ENCODE measurements at places on chromosomes 6 and 20.

DNA sequence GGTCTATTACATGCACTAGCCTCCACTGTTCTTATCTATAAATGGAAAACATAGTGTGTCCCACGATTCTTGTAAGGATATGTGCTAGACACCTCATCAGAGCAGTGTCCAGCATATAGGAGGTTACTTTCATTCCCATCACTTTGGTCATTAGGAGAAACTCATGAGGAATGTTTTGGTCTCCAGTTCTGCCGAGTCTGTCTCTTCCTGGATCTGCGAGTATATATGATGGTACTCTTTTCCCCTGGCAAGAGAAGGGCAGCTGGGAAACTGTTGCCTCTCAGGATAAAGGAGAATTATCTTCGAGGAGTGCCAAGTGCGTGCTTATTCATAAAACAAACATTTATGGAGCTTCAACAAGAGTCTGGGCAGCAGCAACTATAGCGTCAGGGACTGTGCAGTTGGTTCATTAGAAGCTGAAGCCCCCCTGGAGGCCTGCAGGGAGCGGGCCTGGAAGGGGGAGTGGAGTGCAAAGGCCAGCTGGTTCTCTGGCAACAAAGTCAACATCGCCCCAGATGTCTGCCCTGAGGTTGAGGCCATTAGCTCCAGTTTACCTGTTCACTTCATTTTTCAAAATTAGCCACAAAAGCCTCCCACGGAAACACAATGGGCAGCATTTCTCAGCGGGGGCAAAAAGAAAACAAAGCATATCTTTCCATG, 811.9 kb downstream of the MAFB start:
- no peak for DNase-seq

GRCh38 chr20:59471653-59472421, 132.5 kb upstream of the PHACTR3 start:
- DNase-seq = no peak

DNA sequence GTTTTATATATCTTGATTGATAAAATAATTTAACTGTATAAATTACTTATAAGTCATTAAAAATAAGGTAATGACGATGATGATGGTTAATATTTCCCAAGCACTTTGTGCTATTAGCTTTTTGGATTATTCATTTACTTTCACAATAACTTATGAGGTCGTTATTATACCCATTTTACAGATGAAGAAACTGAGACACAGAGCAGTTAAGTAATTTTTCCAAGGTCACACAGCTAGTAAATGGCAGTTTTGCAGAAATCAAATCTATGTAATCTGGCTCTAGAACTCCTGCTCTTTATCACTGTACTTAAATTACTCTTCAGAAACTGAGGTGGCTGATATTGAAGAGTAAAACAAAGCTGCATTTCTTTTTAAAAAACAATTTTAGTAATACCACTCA, 18.2 kb downstream of the NOL7 start:
- DNase-seq = no peak

- DNase-seq = no peak
Observed at GRCh38 chr6:38364127-38364526, 275.6 kb downstream of the BTBD9 start.

GRCh38 chr6:32792901-32793435, 23.8 kb downstream of the HLA-DOB start:
- no peak for DNase-seq

DNA sequence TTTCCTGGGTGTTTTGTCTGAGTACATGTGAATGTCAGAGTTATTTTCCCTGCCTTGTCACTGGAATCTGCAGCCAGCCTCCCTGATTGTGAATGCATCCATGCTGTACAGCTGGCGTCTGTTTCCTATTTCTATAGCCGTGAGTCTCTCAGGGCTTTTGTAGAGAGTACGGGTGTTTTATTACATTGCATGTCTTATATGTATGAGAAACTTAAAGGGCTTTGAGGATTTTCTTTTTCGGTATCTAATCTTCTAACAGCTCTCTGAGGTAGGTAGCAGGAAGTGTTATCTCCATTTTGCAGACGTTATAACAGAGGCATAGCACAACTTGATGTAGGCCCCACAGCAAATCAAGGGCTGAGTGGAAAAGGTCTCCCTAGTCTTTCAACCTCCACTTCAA, 272.9 kb downstream of the PRL start:
- no peak for DNase-seq

GRCh38 chr6:33812669-33813068, 8.9 kb upstream of the MLN start:
- no peak for DNase-seq

DNA sequence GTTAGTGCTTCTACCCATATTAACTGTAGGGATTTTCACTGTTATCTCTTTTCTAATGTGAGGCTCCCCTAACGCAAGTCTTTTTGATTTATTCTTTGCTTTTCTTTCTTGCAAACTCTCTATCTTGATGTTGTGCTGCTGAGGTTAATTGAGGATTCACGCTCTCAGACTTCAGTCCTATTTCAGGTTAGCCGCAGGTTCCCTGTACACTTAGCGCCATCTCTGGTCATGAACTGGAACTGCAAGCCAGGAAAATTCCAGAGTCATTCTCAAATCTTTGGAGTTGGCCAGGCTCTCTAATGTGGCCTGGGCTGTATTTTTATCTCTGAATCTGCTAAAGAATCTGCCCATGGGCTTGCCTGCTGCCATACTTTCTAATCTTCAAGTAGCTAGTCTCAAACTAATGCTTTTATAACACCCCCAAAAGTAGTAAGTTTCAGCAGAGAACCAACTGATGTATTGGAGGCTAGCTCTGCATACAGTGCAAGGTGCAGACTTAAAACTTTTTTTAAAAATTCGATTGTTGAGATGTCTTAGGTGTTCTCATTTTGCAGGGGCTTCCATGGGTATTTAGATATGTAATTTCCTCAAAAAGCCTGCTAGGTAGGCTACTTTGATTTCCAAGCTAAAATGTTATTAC, 91.1 kb upstream of the OPRM1 start:
- DNase-seq = no peak

- no peak for DNase-seq
Observed at GRCh38 chr6:139760128-139760527, 385.7 kb upstream of the CITED2 start.

- DNase-seq = no peak
Observed at GRCh38 chr6:37049758-37050044, 44.2 kb downstream of the FGD2 start.

- no peak for DNase-seq
Observed at GRCh38 chr6:90062051-90062450, 167.8 kb downstream of the GJA10 start.

DNA sequence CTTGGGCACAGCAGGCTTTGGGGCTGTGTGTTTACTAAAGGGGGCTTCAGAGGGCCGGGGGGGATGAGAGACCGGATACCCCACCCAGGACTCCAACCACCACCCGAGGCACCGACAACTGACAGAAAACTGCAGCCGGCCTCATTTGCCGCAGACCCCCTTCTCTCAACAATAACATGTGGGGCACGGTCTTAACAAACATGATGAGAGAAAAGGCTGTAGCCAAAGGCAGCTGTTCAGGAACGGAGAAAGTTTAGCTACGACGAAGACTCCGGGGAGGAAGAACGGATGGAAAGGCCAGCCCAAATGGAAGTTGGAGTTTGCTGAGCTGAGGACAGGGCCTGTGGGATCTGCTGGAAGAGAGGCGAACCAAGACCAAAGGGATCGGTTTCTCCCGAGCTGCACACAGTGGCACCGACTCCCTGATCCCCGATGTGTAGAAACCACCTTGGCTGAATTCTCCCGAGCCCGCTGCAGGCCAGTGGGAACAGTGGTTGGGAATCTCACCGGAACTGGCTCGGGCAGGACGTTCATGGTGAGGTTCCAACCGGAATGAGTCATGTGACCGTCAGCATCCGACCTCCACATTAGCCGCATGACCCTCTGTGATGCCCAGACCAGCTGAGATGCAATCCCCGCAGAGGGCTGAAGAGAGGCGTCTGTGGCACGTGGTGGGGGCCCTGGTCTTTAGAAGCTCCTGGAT, 359.3 kb downstream of the TAF4 start:
- no peak for DNase-seq

- DNase-seq = no peak
Observed at GRCh38 chr6:97294451-97294850, 11.4 kb upstream of the MMS22L start.

GRCh38 chr6:107731422-107732319, 92.4 kb downstream of the SCML4 start:
- DNase-seq = no peak

All from activated T-cell treated with anti-CD3 and anti-CD28 coated beads for 24 hours (primary cell).